ENCODE measurements at places on chromosomes 1 and 21.

DNA sequence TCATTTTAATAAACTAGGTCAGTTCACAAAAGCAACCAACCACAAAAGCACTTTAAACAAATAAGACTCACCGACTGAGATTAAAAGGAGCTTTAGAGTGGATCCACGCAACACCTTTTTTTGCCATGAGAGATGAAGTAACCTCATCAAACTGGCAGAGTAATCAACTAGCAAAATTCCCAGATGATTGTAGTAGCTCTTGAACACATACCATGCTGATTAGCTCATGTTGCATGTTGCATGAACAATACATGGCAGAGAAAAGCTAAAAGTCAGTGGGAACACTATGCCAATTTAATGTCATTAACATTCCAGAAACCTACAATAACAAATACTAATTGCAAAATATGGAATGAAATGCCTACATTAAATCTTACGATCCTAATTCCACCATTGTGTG, 4.1 kb downstream of the WARS2 start:
- DNase-seq: no peak

GRCh38 chr21:39088031-39088370, 95.2 kb downstream of the PSMG1 start:
- DNase-seq: no peak

DNA sequence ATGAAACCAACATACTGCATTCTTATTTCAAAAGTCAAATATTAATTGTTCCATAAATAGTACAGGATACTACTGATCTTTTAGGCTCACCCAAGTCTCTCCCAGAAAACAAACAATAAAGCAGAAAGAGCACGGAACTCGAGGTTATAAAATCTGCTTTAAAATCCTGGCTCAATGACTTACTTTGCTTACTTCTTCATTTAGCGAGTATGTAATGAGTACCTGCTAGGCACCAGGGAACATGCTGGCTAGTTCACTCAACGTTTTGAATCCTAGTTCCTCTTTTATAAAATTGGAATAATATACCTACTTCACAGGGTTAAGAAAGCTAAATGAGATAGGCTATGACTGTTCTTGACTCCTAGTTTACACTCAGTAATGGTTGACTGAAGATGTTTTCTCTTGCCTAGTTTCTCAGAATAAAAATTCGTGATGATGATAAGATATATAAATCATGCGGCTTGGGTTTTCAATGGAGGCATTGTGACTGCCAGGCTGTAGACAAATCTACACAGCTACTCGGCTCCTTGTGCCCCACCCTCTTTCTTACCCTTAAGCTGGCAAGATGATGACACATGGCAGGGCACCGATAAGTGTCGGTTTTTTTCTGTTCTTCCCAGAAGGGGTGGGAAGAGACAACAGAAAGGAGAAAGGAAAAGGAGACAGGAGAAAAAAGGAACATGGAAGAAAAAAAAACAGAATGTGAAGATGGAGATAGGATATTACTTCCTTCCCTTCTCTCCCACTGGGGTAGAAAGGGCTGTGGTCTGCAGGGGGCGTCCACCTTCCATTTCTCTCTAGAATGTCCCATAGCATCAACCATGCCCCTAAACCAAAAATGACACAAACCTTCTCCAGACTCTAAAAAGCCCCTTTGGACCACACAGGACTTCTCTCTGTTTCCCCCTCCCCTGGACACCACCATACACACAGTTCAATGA, 507.1 kb downstream of the SMYD3 start:
- no peak for DNase-seq

DNA sequence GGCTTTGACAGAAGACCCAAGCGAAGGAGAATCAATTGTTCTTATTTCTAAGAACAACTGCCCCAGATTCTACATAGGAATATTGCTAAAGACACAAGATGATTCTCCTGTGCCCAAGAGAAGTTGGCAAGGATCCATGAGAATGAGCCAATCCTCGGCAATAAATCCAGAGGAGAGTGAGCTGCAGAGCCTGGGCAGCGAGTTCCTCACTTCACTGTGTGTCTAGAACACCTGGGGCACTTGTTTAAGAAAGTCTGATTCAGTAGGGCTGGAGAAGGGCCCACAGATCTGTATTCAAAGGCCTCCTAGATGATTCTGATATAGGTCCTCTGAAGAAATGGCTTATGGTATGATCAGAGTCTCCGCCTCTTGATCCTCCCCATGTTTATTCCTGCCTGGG, 31.8 kb downstream of the GADD45A start:
- no peak for DNase-seq

DNA sequence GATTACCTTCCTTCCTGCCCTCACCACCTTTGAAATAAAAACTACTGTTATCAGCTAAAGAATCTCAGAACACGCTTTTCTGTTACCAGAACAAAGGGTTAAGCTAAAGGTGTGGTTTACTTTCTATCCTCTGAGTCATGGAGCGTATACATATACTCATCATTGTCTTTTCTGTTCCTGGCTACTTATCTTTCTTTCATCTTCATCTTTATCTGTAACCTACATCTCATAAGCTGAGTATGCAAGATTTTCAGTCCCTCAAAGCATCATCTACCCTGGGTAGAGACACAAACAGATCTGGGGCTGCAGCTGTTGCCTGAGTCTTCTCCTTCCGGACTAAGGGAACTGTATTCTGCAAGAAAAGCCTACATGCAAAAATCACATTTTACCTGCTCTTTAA, 75.6 kb downstream of the LMO4 start:
- DNase-seq: peak; percentile 11

DNA sequence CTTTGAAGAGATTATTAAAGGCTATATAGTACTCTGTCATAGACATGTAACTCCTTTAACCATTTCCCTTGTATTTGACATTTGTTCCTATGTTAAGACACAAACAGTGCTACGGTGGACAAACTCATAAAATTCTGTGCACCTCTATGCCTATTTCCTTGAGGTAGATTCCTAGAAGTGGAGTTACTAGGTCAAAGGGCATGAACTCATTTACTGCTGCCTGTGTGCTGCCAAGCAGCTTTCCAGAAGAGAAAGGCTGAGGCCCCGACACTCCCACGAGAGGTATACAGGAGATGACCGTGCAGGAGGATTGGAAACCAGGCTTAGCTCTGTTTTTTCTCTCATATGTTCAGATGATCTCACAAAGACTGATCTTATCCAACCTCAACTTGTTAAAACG, 34.4 kb upstream of the TENT5C start:
- DNase-seq: no peak

- DNase-seq: no peak
These were observed 44.1 kb upstream of the WLS start for GRCh38 chr1:68276448-68276847.

DNA sequence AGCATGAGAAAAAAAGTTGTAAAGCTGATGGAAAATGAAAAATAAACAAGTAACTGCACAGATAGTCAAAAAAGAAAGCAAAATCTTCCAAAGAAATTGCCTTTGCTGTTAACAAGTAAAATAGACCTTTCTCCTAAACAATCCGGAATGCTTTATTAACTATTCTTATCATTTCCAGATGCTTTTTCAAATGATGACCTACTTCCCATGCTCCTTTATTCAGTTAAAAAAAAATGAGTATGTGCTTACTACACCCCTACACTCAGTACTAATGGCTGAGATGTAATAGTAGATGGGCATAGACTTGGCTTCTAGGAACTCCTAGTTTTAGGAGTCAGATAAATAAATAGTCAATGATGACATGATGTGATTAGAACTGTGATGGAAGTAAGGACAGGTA, 108.5 kb downstream of the NIBAN1 start:
- no peak for DNase-seq

DNA sequence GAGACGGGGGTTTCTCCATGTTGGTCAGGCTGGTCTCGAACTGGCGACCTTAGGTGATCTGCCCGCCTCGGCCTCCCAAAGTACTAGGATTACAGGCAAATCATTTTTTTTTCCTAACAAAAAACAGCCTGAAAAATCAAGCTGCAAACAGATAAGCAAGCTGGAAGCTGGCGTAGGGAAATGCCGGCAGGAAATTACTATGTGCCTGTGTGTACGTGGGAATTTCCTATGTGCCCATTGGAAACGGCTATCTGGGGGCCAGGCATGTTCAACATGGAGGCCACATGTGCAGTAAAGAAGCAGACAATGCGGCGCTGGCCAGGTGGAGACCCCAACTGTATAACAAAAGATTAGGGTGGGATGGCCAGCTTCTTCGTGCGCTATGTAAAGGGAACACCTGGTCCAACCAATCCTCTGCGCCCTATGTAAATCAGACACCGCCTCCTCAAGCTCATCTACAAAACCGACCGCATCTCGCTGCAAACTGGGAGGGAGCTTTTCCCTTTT, 9.1 kb upstream of the AADACL4 start:
- DNase-seq: no peak

DNA sequence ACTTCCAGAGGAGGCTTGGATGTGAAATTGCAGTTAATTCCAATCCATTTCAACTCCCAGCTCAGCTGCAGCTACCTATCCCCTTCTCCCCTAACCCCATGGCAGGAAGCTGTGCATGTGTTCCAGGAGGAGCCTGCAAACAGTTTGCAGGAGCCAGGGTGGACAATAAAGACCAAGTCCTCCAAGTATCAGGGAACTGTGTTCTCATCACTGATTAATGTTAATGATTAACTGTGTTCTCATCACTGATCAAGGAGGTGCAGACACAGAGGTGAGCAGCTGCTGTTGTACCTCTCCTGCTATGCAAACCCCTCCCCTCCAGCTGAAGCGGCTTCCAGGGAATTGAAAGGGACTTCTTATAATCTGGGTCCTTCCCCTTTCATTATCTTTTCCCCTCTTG, 19.2 kb downstream of the CLDN19 start:
- DNase-seq: no peak

- no peak for DNase-seq
These were observed 135.5 kb downstream of the TGFB2 start for GRCh38 chr1:218480588-218481099.

DNA sequence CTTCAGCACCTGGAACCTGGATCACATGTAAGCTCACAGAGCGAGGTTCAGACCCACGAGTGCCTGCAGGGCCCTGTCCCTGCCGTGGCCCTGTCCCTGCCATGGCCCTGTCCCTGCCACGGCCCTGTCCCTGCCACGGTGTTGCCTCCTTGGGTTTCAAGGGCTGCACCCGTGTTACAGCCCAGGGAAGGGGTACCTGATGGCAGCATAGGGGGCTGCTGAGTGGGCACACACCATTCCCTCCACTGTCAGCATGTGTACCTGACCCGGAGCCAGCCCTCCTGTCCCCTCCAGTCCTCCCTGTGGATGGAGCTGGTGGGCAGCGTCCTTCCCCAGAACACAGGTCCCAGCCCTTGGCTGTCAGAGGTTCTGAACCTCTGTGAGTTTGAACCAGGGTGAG, 15.3 kb downstream of the DFFB start:
- no peak for DNase-seq

DNA sequence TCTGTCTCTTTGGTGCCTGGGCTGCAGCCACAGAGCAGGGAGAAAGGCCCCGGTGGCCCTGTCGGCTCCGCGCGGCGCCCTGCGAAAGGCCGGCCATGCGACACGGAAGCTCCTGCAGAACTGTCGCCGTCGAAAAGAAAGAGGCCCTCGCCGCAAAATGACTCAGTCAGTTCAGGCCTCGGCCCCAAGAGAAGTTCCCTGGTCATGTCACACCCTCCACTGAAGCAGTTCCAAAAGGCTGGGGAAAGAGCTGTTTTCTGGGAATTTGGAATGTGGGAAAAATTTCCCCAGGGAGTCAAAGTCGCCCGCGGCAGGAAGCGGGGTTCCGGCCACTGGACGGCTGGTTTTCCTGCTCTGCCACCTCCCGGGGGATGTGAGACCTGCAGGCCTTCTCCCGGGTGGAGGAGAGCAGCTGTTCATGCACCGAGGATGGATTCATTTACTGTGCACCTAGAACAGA, 115.8 kb upstream of the ZNF678 start:
- no peak for DNase-seq

DNA sequence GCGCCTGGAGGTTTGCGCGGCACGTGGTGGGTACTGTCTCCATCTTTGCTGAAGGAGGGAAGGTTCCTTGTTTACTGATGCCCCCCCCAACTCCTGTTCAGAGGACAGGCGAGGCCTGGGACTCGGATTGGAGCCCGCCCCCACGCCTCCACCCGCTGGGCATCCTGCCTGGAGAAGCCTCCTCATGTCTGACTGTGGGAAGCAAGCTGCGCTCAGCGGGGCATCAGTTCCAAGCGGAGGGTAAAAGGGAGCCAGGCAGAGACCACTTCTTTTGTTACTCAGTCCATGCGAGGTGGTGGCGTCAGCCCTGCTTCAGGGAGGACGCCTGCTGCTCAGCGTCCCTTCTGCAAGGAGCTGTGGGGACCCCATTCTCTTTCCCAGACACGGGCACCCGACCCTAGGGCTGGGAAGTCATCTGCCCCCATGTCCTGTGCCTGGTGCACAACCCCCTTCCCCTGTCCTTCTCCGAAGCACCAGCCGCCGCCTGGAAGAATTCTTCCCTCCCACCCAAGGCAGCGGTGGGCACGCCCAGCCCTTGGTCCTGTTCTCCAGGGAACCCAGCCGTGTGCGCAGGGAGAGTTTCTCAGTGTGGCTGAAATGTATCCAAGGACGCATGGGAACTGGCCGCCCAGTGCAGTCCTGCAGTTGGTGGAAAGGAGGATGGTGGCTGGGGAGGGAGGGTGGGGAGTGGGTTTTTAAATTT, 414.0 kb downstream of the CAMTA1 start:
- DNase-seq: no peak

- DNase-seq: no peak
These were observed 33.5 kb downstream of the CAPN8 start for GRCh38 chr1:223631956-223632355.

DNA sequence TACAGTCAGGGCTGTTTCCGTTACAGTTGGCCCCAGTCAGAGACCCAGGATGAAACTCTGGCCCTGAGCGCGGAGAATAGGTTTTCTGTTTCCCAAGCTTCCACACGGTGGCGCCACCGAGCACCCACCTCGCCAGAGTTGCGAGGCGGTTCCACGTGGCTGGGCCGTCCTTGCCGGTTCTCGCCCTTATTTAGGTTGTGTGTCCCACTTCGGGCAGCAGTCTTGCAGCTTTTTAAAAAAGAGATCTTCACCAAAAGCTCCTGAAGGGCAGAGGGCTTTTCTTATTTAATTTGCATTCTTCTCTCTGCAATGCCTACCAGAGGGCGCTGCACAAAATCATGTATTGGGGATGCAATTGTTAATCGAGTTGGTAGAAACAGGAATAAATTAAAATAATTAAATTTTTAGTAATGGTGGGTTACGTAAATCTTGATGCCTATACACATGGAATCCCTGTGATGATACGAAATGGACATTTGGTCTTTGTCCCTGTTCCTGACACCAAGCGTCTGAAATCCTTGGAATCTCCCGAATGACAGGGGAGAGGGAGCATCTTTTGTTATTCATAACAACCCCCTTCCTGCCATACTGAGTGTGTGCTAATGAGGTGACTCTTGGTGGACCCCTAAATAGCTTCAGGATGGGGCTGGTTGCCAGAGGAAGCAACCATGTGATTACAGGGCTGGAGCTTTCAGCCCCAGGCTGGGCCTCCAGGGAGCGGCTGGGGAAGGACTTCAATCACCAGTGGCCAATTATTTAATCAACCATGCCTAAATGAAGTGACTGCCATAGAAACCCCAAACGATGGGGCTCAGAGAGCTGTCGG, 5.6 kb upstream of the S100A7 start:
- DNase-seq: peak; percentile 83

GRCh38 chr1:100397681-100398080, 45.4 kb downstream of the CDC14A start:
- DNase-seq: no peak

All from activated CD4-positive, alpha-beta T cell treated with anti-CD3 and anti-CD28 coated beads for 48 hours (primary cell).